GM12891 (cell line): ENCODE measurements at places on chromosomes 1 and 21.

GRCh38 chr1:157380523-157380922, 171.8 kb downstream of the FCRL5 start:
- DNase-seq: no peak

DNA sequence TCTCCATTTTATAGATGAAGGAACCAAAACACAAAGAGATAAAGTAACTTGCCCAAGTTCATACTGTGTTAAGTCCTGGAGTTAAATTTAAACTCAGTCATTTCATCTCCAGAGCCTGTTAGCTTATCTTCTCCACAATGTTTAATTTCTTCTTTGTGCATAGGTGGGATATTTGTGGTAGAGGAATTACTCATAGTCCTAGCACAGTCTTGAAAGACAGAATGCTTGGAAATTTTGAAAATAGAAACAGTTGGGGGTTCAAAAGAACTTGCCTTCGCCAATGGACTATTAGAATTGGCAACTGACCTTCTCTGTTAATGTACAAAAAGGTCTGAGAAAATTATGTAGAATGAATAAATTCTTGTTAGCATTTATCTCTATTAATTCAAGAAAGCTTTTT, 832.0 kb upstream of the PRMT6 start:
- no peak for DNase-seq

GRCh38 chr1:202279806-202280205, 61.9 kb downstream of the UBE2T start:
- no peak for DNase-seq

DNA sequence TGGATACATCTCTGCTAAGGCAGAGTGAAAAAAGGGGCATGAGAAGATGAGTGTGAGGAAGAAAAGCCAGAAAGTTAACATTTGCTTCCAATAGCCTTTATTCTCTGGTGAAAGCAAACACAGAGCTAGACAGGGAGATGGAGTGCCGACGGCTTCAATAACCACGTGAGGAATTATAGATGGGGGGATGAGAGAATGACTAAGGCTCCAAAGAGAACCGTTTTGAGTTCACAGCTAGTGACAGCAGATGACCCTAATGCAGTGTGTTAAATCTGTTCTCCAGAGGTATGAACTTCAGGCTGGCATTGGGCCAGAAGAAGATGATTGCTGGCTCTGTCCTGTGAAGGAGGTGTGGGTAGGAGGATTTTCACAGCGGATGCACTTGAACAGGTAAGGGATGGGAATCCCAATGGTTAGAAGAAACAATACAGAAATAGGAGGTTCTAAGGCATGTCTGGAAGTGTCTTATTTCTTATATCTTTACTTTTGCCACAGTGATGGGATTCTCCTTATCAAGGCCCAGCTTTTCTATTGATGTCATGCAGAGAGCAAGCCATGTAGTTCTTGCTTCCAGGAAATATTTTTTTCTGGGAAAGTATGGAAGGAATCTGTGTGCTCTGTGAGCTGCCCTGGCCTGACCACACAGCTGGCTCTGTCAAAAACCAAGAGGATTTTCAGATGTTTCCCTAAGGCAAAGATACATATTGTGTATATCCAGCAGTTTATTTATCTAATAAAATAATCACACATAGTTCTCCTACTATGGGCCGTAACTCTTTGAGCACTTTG, 573.8 kb downstream of the LTN1 start:
- DNase-seq: no peak

- no peak for DNase-seq
These were observed 13.9 kb upstream of the GRIK1 start for GRCh38 chr21:29953690-29954089.

- DNase-seq: no peak
These were observed 17.3 kb upstream of the TRIM67 start for GRCh38 chr1:231144416-231145193.

- DNase-seq: no peak
These were observed 100.5 kb downstream of the GLIS1 start for GRCh38 chr1:53638360-53639035.

GRCh38 chr1:235326719-235327558, 1.0 kb downstream of the ARID4B start:
- peak; percentile 22 for DNase-seq

GRCh38 chr1:6434186-6434585, 9.6 kb downstream of the ESPN start:
- DNase-seq: no peak

GRCh38 chr1:204340081-204340889, 19.4 kb downstream of the PLEKHA6 start:
- DNase-seq: no peak

GRCh38 chr1:99457381-99458165, 188.3 kb upstream of the PALMD start:
- no peak for DNase-seq

- no peak for DNase-seq
These were observed 11.5 kb downstream of the MCL1 start for GRCh38 chr1:150567717-150568593.

- no peak for DNase-seq
These were observed 46.2 kb downstream of the C1orf198 start for GRCh38 chr1:230822092-230822581.

GRCh38 chr1:197200272-197200899, 53.9 kb upstream of the ASPM start:
- no peak for DNase-seq

DNA sequence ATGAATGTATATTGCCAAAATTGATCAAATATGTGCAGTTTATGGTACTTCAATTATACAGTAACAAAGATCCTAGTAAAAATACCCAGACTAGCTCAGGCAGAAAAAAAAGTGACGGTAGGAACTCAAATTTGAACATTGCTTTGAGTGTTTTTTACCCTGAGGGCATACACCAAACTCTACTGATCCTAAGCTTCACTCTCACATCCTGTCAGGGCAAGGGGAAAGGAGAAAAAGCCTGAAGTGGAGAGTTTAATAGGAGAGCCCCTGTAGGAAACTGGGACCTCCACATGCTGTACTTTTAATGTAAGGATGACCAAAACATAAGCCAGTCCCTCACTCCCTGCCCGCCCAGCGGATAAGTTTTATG, 59.8 kb upstream of the GNG12 start:
- no peak for DNase-seq

DNA sequence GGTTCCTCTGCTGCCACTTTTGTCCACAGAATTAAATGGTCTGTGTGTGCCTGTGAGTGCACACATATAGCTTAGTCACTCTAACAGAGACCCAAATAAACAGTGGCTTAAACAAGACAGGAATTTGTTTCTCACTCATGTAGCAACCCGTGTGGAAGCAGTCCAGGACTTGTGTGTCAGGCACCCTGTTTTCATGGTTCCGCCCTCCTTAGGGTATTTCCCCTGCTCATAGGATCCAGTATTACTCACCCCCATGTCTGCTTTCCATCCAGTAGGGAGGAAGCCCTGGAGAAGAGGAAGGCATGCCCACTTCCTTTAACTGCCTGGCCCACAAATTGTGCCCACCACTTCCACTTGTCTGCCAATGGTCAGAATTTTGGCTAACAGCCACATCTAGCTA, 41.3 kb upstream of the TACSTD2 start:
- DNase-seq: no peak

DNA sequence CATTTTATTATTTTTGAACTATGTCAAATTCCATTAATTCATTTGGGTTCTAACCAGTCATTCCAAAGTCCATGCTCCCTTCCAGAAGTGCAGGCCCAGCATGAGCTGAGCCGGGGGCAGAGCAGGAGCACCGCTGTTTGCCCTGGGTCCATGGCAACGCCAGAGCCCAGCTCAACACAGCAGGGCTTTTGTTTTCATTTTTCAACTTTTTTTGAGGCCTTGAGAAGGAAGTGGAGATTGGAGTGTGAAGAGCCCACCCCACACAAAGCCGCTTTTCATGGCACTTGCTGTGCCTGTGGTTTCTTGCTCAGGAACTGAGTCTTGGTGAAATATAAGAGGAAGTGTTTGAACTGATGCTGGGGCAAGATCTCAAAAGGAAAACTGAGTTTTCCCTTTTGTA, 13.2 kb upstream of the PRMT2 start:
- no peak for DNase-seq

GRCh38 chr1:66274634-66275033, 259.3 kb upstream of the SGIP1 start:
- DNase-seq: no peak

- DNase-seq: no peak
These were observed 94.9 kb downstream of the NAV1 start for GRCh38 chr1:201633811-201634210.

- no peak for DNase-seq
These were observed 82.9 kb downstream of the SLC25A24 start for GRCh38 chr1:108117237-108117636.

DNA sequence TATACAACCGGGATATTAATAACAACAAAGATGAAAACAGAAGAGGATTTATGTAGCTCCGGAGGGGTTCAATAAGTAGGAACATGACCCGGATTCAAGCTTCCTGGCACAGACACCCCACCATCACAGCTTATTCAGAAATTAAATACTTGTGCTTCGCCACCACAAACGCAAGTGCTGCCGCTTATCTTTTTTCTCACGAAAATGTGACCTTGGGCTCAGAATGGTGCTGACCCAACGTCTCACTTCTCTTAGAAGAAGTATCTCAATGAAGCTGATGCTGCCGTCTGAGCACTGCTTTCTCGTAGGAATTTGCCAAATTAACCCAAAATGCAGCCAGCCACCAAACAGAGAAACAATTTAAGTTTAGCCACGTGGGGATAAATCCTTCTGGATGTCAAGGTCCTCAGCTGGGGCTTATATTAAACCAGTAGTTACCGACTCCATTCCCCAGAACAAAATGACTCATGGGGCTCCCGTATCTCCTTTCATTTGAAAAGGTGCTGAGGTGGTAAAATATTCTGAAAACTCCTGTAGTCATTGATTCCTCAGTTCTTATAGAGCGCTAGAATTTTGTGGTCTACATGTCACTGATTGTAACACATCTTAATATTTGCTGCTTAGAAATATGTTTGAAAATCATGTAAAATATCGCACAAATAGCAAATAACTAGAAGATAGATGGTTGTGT, 466.7 kb downstream of the SMYD3 start:
- DNase-seq: no peak

DNA sequence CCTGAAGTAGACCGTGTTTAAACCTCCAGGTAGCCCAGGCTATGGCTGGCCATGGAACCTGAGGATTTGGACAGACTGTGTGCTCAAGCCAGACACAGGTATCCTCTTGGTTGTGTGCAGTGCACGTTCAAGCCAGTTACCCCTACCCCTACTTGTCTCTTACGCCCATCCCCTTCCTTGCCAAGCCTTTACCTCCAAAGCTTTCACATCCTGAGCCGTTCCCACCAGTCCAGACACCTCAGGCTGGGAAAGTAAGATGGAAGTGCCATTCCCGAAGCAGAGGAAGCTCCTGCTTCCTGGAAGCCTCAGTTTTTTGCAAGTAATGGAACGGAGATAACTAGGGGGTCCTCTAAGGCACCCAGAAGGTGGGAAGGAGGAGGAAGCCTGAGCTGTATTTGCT, 41.5 kb upstream of the HMGB4 start:
- DNase-seq: no peak

DNA sequence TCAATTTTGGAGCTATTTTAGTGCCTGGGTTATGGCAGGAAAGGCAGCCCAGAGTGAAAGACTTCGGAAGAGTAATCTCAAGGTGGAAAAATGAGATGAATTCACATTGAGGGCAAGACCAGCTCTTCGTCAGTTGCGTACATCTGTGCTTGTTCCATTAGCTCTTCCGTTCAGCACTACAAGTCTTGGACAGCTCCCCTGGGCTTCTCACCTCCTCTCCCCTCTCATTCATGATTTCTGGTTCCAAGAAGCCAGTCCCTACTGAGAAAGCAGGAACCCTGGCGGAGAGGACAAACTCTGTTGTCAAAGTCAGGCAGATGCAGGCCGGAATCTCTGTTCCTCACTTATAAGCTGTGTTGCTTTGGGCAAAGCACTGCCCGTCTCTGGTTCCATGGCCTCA, 76.5 kb downstream of the ACTL8 start:
- no peak for DNase-seq

- no peak for DNase-seq
These were observed 269.4 kb downstream of the PTPRU start for GRCh38 chr1:29505532-29506220.

DNA sequence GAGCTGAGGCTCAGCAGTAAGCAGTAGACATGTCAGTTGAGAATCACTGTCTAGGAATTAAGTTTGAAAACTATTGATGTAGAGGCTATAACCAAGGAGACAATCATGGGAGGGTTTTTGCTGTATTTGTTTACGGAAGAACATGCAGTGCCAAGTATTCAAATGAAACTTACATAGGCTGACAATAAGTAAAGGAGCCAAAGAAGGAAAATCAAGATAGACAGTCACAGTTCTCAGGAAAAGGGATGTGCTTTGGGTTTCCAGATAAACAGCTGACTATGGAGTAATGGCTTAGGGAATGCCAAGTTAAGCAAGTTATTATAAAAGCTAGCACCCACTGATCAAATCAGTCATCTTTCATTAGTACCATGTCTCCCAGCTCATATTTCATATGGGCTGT, 21.5 kb downstream of the GNG12 start:
- no peak for DNase-seq

DNA sequence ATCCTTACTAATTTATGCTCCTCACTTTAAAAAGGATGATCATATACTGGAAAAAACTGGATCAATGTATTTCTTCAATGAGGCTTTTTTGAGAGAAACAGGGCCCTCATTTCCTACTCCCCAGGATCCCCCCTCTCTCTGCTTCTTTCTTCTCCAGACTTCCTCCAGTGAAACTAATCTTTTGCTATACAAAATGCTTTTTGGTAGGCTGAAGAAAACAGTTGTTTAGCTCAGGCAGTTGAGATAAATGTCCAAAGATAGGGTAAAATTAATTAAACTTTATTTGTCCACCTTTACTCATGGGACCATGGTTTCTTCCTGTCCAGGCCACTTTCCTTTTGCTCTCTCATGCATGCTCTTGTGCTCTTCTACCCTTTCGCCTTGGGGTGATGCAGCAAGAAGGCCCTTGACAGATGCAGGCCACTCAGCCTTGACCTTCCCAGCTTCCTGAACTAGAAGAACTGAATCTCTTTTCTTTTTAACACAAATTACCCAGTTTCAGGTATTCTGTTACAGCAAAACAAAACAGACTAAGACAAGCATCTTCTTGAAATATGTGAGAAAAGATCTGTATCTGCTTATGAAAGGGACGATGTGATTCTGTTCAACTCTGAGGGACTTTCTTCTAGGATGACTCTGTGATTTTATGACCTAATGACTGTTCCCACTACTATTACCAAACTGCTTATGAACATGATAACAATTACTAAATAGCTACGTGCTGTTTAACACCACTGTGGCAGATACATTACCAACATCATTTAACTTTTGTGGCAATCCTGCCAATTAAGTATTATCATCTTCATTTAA, 63.7 kb downstream of the NVL start:
- no peak for DNase-seq

DNA sequence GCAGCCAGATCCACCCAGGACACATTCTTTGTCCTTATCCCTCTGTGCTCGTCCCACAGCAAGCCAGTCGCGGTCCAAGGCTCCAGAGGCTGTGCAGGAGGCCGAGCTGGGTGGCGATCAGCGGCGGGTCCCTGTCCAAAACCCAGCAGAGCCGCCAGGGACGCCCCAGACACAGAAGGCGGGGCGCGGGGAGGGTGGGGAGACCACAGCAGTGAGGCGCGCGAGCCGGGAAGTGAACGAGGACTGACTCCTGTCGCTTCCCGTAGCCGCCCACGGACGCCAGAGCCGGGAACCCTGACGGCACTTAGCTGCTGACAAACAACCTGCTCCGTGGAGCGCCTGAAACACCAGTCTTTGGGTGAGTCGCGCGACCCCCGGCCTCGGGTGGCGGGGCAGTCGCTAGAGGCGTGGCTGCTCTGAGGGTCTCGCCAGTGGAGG, at the start of gene LGALS8:
TSS of gene LGALS8 (plus strand) at position 279 of the 438 bp plus-strand sequence. CDS start 2,089 bp downstream, outside the sequence.
- peak; percentile 78 for DNase-seq

- no peak for DNase-seq
These were observed 69.8 kb downstream of the SLC35A3 start for GRCh38 chr1:100039591-100039990.

- no peak for DNase-seq
These were observed 674 bp downstream of the CEP350 start for GRCh38 chr1:179955287-179955680.
